ENCODE measurements at places on chromosomes 4 and X.

DNA sequence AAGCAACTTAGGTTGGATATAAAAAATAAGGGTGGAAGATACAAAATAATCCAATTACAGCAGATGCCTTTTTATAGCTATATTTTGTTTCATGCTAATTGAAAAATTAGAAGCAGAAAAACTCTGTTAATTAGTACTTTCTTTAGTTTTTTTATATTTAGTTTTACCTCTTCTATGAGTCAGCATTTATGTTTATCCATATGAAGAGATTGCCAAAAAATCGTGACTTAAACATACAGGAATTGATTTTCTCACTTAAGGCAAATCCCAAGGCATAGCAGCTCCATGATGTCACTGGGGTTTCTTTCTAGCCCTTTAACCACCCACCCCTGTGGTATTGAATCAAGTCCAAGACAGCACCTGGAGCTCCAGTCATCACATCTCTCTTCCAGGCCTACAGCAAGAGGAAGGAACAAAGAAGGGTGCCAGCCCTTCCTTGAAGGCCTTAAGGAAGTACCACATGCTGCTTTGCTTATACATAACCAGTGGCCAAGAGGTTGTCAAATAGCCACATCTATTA is 365.8 kb upstream of the TENM3 start:
- DNase-seq, result no peak

- no peak for DNase-seq
Observed at GRCh38 chrX:29617725-29618124, 597.6 kb upstream of the MAGEB2 start.

DNA sequence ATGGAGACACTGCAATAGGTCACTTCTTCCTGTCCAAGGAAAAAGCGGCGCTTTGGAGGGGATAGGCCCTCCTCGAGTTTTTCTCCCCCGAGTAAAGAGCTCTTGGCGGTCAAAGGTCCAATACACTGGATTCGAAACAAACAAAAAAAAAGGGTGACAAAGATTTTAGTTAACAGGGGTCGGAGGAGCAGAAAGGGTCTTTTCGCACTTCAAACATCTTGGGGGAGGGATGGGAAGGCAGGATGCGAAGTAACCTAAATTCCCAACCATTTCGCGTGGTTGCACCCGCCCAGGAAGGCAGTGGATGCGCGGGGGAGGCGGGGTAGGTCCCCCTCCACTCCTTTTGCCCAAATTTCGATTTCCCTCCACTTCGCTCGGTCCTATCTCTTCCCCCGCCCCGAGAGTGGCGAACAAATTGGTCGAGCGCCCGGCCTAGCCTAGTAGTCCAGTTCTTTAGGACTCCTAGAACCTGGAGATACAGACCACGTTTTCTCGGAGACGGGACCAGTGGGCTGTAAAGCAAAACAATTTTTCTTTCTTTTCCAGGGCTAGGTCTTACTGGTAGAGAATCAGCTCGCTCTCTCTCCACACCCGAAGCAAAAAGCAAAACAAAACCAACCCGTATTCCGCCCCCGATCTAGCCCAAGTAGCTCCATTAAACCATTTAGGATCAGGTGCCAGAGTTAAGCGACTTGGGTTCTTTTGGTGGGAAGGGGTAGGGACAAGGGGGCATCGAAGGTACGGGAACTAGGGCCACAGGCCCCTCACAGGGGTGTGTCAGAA is 2.0 kb upstream of the STAG2 start:
- no peak for DNase-seq

DNA sequence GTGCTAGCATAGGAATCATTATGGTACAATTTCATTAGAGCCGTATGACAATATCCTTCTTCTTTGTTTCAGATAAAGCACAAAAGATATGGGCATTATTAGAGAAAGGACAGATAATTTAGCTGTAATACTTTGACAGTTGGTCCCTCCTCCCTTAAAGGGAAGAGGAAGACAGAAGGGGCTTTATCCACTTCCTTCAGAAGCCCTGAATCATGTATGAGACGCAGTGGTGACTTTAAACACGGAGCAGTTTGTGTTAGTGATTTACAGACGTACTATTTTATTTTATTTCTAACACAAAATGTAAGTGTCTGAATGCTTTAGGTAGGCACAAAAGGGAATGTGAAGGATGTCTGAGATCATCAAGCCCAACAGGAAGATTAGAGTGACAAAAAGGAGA is 467.7 kb downstream of the IL15 start:
- no peak for DNase-seq

GRCh38 chr4:130043732-130044160 is 947.8 kb downstream of the C4orf33 start:
- no peak for DNase-seq

Measured in thoracic aorta (tissue), 2 donors.